Activated CD4-positive, alpha-beta T cell treated with anti-CD3 and anti-CD28 coated beads, Interleukin-2, amount 10 ng/mL, durations not matched to agents 7 days and 5 days (primary cell): ENCODE measurements at places on chromosomes 5 and 9.

DNA sequence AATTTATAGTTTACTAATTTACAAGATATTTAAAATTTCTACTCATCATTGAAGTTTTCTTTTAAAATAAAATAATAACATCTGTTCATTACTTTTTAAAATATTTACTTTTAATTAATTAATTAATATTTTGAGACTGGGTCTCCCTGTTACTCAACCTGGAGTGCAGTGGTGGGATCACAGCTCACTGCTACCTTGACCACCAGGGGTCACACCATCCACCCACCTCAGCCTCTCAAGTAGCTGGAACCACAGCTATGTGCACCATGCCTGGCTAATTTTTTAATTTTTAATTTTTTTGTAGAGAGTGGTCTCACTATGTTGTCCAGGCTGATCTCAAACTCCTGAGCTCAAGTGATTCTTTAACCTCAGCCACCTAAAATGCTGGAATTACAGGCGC is 1013.6 kb downstream of the CDH9 start:
- no peak for DNase-seq

- peak; percentile 36 for DNase-seq
Observed at GRCh38 chr9:33719581-33720374, 75.6 kb upstream of the PRSS3 start.

DNA sequence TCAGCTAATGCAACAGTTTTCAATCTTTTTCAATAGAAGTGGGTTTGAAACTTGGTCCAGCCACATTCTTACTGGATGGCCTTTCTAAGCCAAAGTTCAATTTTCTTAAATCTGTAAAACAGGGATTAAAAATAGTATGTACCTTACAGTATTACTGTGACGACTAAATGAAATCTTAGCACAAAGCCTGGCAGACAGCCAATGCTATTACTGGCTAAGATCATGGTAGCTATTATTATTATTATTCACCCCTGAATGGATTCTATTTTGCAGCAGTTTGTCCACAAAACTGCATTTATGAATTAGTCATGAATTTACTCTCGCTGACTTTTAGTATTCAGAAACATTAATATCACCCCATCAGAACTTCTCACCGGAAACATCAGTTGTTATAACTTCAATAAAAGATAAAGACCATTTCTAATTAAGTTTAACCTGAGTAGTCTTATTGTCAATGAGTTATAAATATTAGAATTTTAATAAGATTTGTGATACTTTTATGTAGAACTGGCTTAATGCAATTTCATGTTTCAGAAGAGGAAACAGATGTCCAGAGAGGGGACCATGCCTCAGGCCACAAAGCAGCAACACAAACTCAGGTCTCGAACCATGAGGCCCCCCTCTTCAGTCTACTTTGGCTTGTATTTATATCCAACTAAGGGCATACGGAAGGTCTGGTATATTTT is 468.2 kb downstream of the ARHGEF28 start:
- DNase-seq = no peak

- DNase-seq = no peak
Observed at GRCh38 chr5:180352116-180353047, 754 bp downstream of the GFPT2 start.

DNA sequence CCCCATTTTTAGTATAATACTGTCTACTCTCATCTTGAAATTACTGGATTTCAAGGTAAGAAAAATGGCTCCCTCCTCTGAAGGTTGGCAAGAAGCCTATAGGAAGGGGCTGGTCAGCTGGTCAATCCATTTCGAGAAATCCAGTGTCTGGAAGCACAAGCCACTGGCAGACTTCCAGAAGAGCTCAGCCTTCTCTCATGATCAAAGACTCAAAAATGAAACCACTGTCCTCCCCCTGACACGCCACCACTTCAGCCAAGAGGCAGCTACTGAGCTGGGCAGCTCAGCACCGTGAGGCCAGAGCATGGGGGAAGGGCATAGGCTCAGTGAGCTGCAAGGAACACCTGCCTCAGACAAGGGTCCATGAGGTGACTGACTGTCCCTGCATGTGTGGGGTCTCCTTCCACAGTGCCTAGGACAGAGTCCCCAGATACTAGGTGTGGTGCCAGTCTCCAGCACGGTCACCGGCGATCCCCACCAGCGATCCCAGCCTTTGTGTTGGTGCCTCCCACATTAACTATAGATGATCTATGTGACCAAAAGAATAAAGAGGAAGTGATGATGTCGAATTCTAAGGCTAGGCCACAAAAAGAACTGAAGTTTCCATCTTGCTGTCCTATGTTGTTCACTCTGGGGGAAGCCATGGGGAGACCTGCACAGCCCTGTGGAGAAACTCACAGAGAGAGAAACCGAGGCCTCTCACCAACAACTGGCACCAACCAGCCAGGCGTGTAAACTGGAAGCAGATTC is 100.1 kb upstream of the LRRTM2 start:
- no peak for DNase-seq

DNA sequence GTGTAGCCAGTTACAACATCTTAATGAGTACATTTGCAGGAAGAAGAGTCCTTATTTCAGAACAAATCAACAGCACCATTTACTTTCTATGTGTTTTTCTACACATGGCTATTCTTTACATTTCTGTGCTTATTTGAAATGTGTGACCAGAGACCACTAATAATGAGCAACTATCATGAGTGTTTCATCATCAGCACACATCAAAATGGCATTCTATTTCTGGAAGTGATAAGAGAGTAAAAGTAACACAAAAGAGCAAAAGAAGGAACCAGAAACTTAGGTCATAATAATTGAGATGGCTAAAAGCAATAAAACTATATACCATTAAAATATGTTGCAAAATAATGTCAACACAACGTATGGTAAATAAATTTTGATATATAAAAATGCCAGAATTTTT is 159.7 kb downstream of the PBX3 start:
- DNase-seq = no peak

DNA sequence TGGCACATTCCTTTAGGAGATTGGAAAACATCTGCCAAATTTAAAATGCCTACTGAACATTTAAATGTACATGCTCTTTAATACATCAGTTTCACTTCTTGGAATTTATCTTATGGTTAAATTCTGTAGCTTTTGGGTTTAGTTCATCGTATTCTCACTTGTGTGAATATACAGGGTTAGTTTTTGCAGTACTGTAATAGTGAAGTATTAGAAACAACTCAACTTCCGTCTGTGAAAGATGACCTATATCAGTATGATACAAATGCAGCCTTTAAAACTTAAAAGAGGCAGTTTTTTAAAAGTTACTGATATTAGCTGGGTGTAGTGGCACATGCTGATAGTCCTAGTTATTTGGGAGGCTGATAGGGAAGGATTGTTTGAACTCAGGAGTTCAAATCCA is 57.2 kb downstream of the CDC42SE2 start:
- DNase-seq = no peak
